ENCODE measurements at places on chromosomes 13 and 19. TPM values are rescaled to one million over a fixed set of nuclear protein-coding genes. Genes with fewer than 3 reads are reported as not detected.
A peak's percentile ranks its signal among the peaks of the same experiment; 100 is the strongest.

DNA sequence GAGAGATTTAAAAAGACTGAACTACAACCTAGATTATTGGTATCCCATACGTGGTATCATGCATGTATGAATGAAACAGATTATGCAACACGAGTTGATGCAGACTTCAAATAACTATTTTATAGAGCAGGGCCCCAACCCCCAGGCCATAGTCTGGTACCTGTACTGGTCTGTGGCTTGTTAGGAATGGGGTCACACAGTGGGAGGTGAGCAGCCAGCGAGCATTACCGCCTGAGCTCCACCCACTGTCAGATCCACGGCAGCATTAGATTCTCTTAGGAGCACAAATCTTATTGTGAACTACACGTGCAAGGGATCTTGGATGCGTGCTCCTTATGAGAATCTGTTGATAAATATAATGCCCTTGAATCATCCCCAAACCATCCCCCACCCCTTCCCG is 320.2 kb downstream of the TBC1D4 start:
- no peak for DNase-seq

DNA sequence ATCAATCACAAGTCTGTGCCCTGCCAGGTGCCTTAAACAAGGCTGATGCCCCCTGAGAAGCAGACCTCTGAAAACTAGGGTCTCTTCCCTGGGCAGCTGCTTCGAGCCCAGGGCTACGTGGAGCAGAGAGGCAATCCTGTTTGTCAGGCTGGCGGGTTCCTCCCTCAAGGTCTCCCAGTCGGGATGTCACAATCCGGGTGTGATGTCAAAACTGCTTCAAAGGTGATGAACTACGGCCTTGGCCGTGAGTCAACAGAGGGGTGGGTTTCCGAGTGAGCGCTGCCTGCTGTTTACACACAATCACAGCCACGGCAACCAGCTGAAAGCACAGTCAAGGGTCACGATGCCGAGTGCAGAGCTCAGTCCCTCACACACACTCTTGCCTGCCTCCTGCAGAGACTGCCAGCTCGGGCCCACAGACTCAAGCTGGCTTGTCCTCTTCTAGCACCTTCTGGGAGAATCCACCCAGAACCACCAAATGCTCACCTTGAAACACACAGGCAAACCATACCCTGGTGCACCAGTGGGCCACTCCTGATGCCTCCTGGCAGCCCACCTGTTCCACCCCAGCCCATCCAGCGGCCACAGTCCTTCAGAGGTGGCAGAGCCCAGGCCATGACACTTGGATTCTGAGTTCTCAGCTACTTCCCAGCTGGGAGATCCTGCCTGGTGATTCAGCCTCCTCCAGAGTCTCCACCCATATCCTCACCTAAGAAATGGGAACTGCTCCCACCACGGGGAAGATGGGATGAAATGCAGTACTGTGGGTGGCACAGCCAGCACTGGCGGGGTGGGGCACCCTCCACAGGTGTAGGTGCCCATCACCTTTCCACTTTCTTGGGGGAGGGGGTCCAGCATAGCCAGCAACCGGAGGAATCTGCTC is 6.8 kb downstream of the ELL start:
- DNase-seq = peak; percentile 71

PGLYRP2 gene
- total RNA-seq = not detected

- DNase-seq = peak; percentile 73
Measured at GRCh38 chr19:46728693-46729339, 11.9 kb upstream of the PRKD2 start.

- DNase-seq = peak; percentile 30
Measured at GRCh38 chr19:16886305-16886880, 2.4 kb upstream of the F2RL3 start.

- no peak for DNase-seq
Measured at GRCh38 chr13:83274679-83275078, 607.6 kb downstream of the SLITRK1 start.

PCDH17 gene
- 6.0 TPM for total RNA-seq

Data from body of pancreas (tissue), 4 donors.